ENCODE measurements at places on chromosomes 12 and 14.
A peak's percentile ranks its signal among the peaks of the same experiment; 100 is the strongest.

DNA sequence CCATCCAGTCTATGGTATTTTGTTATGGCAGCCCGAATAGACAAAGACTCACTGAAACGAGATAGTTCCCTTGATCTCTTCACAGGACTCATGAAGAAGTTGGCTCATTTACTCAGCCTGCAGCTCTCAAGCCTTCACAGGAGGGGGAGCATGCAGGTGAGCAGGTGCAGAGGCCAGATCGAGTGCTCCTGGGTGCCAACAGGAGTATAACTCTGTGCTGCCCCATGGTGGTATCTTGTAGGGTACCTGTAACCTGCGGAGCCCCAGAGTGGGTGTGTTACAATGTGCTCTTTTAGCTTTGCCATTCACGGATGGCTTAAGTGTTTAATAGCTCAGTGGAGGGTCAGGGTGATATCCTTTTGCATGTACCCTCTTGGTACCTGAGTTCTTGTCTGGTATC is 159.5 kb downstream of the METTL25 start:
- H3K4me3 ChIP-seq = no peak overlapping the region
- DNase-seq = no peak
- H3K27ac ChIP-seq = no peak overlapping the region
- no peaks in the 10 kb centered on the region for H3K36me3 ChIP-seq

GRCh38 chr12:132659146-132659545 is 28.0 kb downstream of the POLE start:
- H3K4me3 ChIP-seq = no peak overlapping the region
- peaks cover 36% of the 10 kb centered on the region for H3K36me3 ChIP-seq
- no peaks in the 10 kb centered on the region for H3K27me3 ChIP-seq

DNA sequence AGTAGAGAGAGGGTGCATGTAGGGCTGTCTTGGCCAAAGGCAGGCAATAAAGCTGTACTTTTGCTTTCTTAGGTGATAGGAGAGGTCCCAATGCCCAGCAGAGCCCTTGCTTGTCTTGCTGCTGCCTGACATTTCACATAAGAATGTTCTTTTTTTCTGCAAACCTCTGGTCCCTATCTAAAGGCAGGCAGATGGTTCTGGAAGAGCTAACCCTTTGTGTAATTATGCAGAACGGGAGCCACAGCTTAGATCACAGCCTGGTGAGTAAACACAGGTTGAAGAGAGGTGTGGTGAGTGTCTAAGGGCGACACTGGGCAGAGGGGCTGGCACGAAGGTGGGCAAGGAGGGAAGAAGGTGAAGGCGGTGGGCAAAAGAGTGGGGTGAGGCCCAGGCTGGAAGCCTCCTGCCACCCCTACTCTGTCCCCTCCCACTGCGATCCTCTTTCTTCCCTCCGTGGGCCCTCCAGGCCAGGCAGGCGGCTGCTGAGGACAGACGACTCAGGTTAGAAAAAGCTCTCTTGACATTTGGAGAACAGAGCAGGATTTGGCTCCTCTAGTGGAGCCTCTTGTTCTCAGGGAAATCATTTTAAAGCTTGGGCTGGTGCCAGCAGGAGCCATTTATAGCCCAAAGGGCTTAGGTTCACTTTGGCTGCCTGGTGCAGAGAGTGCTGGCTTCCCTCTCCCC is 42.8 kb downstream of the PRMT8 start:
- DNase-seq = no peak
- peaks cover 50% of the 10 kb centered on the region for H3K27me3 ChIP-seq
- H3K4me1 ChIP-seq = no peaks in the 10 kb centered on the region
- H3K27ac ChIP-seq = no peak overlapping the region
- H3K4me3 ChIP-seq = no peak overlapping the region

- peak; percentile 74 for DNase-seq
- H3K4me3 ChIP-seq = peak overlapping the region; percentile 70
- H3K4me1 ChIP-seq = peaks cover 29% of the 10 kb centered on the region
- peak overlapping the region; percentile 89 for H3K27ac ChIP-seq
- no peaks in the 10 kb centered on the region for H3K36me3 ChIP-seq
Observed at GRCh38 chr12:67519484-67520433, 128.8 kb upstream of the DYRK2 start.

DNA sequence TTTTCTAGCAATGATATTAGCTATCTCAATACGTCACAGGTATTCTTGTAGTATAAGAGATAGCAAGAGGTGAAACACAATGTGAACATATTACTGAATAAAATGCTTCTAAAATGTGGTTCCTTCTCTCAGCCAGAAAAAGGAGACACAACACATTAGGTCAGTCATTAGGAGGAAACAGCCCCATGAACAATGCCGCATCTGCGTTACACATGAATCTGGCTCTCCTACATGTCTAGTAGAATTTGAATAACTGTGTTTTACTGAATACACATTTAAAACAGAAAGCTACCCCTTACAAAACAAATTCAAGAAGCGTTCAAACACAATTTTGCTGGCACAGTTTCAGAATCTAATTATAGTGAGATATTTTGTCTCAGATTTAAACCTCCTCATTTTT is 51.6 kb downstream of the EFCAB11 start:
- no peak overlapping the region for H3K4me3 ChIP-seq
- H3K36me3 ChIP-seq = no peaks in the 10 kb centered on the region
- no peak overlapping the region for H3K27ac ChIP-seq
- DNase-seq = no peak
- no peaks in the 10 kb centered on the region for H3K27me3 ChIP-seq
- H3K4me1 ChIP-seq = peaks cover 7% of the 10 kb centered on the region

GRCh38 chr12:54429014-54429471 is 10.0 kb upstream of the ITGA5 start:
- H3K27me3 ChIP-seq = peaks cover 37% of the 10 kb centered on the region
- H3K27ac ChIP-seq = no peak overlapping the region
- no peak overlapping the region for H3K4me3 ChIP-seq

DNA sequence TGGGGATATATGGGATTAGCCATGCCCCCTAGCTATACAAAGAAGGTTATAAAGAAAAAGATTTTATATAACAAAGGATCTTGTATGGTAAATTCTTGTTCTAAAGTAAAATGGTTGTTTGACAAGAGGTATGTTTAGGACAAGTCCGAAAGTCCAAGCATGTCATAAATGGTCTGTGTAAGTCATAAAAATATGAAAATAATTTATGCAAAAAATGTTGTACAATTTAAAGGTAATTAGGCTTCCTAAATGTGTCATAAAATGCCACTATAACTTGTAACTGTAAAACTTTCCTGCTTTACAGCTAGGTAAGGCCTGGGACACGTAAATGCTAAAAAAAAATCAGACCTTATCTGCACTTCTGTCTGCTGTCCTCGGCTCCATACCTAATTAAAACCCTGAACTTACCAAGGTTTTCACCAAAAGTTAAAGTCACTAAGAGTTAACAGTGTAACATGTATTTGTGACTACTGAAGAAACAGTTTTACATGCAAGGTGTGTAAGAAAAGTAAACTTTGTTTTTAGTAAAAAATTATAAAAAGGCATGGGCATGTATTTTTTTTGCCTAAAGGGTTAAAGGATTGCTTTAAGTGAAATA is 110.0 kb upstream of the RESF1 start:
- no peaks in the 10 kb centered on the region for H3K27me3 ChIP-seq
- DNase-seq = no peak
- no peak overlapping the region for H3K4me3 ChIP-seq

DNA sequence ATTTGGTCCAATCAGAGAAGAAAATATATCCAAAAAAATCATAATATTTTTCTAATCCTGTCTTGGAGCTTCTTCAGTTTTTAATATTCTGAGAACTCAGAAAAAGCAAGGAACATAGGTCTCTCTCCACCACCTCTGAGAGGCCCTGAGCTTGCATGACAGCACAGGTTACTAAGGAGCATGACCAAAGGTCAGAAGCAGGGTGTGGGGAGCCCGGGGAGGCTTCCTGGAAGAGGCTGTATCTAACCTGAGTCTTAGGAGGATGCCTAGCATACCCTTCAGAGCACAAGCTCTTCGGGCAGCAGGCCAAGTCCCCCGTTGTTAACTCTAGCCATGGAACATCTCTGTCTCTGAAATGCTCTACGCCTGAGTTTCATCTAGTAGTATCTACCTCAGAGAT is 15.7 kb upstream of the STON2 start:
- H3K4me1 ChIP-seq = peaks cover 5% of the 10 kb centered on the region
- H3K27ac ChIP-seq = no peak overlapping the region
- no peak overlapping the region for H3K4me3 ChIP-seq
- H3K27me3 ChIP-seq = no peaks in the 10 kb centered on the region
- H3K36me3 ChIP-seq = peaks cover 30% of the 10 kb centered on the region

GRCh38 chr12:54046809-54047159 is 6.9 kb upstream of the HOXC4 start:
- peaks cover 69% of the 10 kb centered on the region for H3K27me3 ChIP-seq
- no peaks in the 10 kb centered on the region for H3K36me3 ChIP-seq
- H3K27ac ChIP-seq = peak overlapping the region; percentile 90
- peaks cover 81% of the 10 kb centered on the region for H3K4me1 ChIP-seq

DNA sequence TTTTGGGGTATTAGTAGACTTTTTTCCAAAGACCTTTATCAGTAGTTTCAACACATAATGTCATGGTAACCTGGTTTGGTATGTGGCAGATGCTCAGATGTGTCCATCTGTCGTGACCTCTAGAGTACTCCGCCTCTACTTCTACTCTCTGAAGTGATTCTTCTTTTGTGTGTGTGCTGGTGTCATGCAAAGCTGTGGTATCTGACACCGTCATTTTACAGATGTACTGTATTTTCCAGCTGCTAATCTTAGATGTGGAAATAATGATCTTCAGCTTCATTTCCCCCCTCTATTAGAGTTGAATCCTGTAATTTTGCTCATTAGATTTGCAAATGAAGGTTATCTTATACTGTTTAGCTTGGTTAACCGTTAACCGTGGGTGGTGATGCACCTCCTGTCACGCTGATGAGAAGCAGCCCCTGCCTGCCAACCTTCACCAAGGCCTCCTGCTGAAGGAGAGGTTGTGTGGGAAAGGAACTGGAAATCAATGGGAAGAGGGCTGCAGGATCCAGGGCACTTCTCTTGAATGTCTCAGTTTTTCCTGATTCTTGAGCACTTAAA is 222.4 kb upstream of the AMIGO2 start:
- no peak overlapping the region for H3K27ac ChIP-seq
- DNase-seq = no peak
- H3K4me1 ChIP-seq = peaks cover 7% of the 10 kb centered on the region
- no peak overlapping the region for H3K4me3 ChIP-seq
- no peaks in the 10 kb centered on the region for H3K27me3 ChIP-seq
- H3K36me3 ChIP-seq = no peaks in the 10 kb centered on the region

DNA sequence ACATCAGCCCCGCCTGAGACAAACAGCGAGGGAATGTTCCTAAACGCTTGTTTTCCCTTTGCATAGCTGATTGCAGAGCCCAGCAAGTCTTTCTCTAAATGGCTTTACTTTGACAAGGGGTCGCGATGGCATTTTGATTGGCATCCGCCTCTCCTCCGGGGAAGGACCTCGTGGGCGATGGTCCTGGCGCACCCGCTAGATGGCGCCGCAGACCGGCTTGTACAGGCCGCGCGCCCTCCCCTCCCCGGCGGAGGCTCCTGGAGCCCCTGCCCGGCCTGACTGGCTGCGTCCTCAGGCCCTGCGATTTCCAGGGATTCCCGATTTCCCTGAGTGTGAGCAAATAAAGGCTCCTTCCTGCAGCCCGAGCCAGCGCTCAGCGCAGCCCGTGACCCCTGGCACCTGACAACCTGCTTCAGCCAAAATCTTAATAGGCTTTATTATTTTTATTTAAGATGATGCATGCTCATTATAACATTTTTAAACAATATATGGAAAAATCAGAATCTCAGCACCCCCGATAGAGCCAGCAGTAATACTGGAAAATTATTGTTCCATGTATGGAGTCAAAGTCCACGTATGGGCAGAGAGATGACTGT is 468.3 kb downstream of the AACS start:
- peaks cover 22% of the 10 kb centered on the region for H3K27me3 ChIP-seq
- peak; percentile 80 for DNase-seq

- H3K27ac ChIP-seq = no peak overlapping the region
- no peak overlapping the region for H3K4me3 ChIP-seq
- peaks cover 20% of the 10 kb centered on the region for H3K36me3 ChIP-seq
Observed at GRCh38 chr12:51972849-51973273, 21.4 kb downstream of the ACVR1B start.

DNA sequence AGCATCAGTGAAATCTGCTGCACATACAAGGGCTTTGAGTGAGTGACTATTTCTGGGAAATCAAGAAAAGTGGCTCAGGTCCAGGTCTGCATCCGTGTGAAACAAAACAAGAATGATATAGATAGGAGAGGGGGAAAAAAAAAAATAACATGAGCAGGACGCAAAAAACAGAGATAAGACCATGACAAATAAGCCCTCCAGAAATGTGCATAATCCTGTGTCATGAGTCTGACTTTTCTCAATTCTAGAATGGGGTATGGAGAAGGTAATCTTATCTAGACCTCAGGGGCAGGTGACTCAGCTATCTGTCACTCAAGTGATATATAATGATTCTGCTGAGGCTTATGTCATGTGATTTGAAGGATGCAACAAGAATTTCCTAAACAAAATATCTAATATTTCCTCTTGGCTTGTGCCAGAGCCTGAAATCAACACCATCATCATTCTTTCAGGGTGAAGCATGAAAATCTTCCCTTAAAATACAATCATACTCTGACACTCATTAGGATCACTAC is 250.0 kb downstream of the PHLDA1 start:
- H3K36me3 ChIP-seq = no peaks in the 10 kb centered on the region
- peaks cover 31% of the 10 kb centered on the region for H3K4me1 ChIP-seq
- H3K27ac ChIP-seq = peak overlapping the region; percentile 21
- no peak for DNase-seq
- no peaks in the 10 kb centered on the region for H3K27me3 ChIP-seq

DNA sequence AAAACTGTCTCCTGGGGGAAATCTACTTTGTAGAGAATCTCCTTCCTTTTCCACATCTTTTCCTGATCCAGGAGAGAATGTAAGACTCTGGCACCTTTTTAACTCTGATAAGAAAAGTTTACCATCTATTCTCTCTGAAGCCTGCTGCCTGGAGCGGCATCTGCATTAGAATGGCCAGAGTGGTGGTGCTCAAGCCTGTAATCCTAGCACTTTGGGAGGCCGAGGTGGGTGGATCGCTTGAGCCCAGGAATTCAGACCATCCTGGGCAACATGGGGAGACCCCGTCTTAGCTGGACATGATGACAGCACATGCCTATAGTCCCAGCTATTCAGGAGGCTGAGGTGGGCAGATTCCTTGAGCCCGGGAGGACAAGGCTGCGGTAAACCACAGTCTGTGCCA is 1.4 kb upstream of the CHFR start:
- H3K27me3 ChIP-seq = peaks cover 23% of the 10 kb centered on the region
- H3K27ac ChIP-seq = peak overlapping the region; percentile 72
- H3K4me3 ChIP-seq = peak overlapping the region; percentile 77
- H3K4me1 ChIP-seq = peaks cover 5% of the 10 kb centered on the region
- no peak for DNase-seq
- peaks cover 13% of the 10 kb centered on the region for H3K36me3 ChIP-seq

Measured in type B pancreatic cell (in vitro differentiated cells).